ENCODE measurements at places on chromosomes 2 and 18.

DNA sequence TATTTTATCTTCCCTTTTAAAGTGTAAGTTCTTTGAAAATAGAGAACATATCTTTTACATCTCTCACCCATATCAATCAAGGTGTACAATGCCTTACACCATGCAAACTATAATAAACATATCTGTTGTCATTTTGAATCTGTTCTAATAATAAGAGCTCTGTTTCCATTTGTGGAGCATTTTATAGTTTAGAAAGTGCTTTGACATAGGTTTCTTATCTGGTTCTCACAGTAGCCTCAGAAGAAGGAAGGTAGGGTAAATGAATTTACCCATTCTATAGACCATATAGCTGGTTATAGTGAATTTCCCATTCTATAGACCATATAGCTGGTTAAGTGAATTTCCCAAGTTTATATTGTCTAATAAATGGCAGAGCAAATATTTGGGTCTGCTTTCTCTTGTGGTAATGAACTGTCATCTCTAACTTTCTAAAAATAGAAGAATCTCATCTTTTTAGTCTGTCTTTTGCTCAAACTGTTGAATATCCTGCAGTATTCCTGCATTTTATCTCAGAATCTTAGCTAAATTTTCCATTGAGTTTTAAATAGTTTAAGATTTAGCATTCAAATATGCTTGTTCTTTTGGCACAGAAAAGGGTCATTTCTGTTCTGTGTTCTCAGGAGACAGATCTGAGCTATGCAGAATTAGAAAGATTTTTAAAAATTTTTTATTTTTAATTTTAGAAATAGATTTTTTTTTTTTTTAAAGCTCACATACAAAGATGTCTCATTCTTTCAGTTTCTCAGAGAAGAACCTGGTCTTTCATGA is 80.7 kb upstream of the STON1 start:
- no peak for DNase-seq

GRCh38 chr2:43605079-43605655 is 9.3 kb upstream of the THADA start:
- DNase-seq: peak; percentile 19

GRCh38 chr2:16604236-16604635 is 61.4 kb downstream of the CYRIA start:
- DNase-seq: no peak

DNA sequence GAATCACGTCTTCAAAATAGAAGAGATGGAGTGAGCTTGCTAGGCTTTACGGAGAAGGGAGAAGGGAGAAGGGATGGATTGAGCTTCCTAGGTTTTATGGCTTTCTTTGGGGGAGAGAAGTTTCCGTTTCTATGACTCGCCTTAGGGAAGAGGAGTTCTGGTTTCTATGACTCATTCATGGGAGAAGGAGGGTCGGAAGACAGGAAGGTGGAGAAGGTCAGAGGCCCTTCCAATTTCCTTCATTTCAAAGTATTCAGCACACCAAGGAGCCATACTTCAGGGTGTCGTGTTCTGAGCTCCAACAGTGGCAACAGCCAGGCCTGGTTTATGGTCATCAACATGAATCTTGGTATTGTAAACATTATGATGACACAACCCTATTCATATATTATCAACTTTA is 284.7 kb upstream of the VWC2L start:
- no peak for DNase-seq

DNA sequence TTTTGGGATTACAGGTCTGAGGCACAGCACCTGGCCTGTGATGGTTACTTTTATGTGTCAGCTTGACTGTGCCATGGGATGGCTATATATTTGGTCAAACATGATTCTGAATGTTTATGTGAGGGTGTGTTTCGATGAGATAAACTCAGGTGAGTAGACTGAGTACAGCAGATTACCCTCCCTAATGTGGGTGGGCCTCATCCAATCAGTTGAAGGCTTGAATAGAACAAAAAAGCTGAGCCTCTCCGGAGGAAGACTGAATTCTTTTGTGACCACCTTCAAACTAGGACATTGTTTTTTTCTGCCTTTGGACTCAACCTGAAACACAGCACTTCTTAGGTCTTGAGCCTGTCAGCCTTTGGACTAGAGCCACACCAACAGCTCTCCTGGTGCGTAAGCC is 49.4 kb upstream of the FIGN start:
- no peak for DNase-seq

- DNase-seq: no peak
Observed at GRCh38 chr2:1907849-1908533, 163.7 kb upstream of the PXDN start.

DNA sequence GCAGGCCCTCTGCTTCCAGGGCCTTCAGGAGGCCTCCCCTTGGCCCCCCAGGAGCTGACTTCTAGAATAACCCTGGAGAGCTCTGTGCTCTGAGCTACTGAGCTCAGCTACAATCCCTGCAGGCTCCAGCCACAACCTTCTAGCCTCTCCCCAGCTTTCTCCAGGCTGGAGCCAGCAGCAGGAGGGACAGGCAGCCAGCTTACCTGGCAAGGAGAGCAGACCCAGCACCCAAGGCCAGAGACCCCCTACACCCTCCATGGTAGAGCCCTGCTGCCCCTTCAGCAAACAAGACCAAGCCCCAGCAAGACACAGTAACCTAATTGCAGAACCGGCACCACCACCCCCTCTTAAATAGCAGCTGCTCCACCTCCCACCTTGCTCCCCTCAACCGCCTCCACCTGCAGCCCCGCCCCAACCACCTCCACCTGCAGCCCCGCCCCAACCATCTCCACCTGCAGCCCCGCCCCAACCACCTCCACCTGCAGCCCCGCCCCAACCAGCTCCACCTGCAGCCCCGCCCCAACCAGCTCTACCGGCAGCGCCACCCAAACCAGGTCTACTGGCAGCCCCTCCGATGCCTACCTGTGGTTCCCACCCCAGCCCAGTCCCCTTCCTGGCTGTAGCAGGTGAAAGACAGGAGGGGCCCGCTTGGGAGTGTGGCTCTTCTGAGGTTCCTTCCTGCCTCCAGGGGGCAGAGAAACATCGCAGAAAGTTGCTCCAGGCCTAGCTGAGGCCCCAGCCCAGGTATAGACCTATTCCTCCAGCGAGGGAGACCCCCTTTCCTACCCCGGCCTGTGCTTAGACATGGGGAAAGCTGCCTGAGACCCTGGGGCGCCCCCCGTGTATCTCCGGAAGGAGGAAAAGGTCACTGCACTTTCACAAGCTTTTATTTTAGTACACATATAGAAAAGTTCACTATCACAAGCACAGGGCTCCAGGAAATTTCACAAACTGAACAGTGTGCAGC is at the start of gene ASTL:
Gene ASTL, minus strand, starts transcription at position 324 of the 967 bp plus-strand sequence. Its CDS starts 66 bp downstream, at position 258.
- peak; percentile 69 for DNase-seq

DNA sequence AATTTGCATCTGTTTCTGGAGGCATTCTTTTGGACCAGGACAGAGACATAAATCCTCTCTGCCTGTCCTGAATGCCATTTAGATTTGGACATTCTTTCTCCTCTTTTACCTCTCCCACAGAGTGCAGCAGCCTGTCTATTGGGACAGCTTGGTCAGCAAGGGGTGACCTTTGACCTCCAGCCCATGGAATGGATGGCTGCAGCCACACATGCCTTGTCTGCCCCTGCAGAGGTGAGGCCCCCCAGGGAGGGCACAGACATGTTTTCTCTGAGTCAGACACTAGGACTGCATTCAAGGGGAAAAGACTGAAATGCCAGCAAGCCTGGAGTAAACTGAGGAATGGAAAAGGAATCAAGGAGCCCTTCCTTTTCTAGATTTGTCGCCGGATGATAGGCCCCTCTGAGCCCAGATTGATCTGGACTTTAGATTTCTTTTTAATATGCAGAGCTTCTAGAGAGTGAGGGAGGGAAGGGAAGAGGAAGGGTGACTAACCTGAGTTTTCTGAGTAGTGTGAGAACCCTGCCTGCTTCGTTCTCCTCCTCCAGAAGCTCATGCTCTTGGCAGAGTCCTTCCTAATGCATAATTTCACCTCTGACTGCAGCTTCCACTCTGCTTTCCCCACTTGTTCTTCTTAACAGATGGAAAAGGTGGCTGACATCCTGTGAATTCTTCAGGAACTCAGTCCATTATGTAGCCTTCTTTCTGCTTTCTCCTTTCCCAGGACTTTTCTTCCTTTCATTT is 16.1 kb upstream of the TTLL4 start:
- DNase-seq: no peak

Data from stimulated activated CD4-positive, alpha-beta T cell treated with anti-CD3 and anti-CD28 coated beads, Interleukin-4, amount 100 ng/mL, for 24 hours (primary cell).